Activated T-cell treated with anti-CD3 and anti-CD28 coated beads for 24 hours (primary cell): ENCODE measurements at places on chromosomes 3 and 15.

GRCh38 chr3:179884136-179884535 lies 152.6 kb downstream of the PEX5L start:
- no peak for DNase-seq

- no peak for DNase-seq
Measured at GRCh38 chr3:59261009-59261408, 211.2 kb upstream of the CFAP20DC start.

DNA sequence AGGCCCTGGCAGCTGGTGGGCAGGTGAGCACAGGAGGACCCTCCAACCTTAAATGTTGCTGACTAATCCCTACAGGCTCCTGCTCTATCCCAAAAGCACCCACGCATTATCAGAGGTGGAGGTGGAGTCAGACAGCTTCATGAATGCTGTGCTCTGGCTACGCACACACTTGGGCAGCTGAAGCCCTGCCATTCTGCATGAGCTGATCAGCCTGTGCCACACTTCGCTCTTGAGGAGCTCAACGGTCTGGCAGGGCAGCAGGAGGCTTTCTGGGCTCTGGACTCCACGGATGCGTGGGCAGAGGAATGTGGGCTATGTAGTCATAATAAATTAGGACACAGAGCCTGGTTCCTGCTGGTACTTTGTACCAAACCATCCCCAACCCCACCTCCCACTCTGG lies 6.1 kb downstream of the MST1 start:
- no peak for DNase-seq

DNA sequence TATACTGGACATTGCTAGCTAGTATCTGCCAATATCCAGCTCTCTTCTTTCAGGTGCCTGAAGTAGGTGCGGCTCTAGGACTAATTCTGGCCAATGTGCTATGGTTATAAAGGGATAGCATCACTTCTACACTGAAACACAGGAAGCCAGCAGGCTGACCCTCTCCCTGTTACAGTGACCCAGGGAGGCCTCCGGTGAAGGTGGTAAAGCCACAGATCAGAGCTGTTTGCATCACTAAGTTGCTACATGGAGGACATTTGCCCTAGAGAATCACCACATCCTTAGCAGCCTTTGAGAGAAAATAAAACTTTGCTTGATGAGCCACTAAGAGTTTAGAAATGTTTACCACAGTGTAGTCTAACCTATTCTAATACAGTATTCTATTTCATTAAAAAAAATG lies 161.4 kb downstream of the CHST2 start:
- DNase-seq, result no peak

- DNase-seq, result no peak
Measured at GRCh38 chr3:15562560-15562959, 38.8 kb downstream of the HACL1 start.

GRCh38 chr3:30724863-30725262 lies 118.5 kb downstream of the TGFBR2 start:
- no peak for DNase-seq

DNA sequence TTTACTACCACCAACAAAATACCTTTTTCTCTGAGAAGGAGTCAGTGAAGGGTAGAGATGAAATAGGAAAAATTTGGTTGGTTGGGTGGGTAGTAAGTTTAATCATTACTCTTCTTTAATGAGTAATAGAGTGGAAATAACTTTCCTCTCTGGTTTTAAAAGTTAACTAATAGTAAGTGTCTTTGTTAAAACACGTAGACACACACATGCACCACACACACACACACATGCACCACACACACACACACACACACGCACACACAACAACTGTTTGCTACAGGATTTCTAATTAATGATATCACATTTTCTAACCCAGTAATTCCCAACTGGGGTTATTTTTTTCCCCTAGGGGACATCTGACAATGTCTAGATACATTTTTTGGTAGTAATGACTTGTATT lies 84.1 kb downstream of the CHL1 start:
- DNase-seq, result no peak

- no peak for DNase-seq
Measured at GRCh38 chr15:81163961-81164800, 30.1 kb downstream of the CFAP161 start.

- no peak for DNase-seq
Measured at GRCh38 chr15:57297163-57297593, 79.1 kb upstream of the CGNL1 start.

- no peak for DNase-seq
Measured at GRCh38 chr15:99366013-99366412, 114.7 kb downstream of the LRRC28 start.

GRCh38 chr3:151556596-151556995 lies 95.7 kb upstream of the IGSF10 start:
- no peak for DNase-seq

- DNase-seq, result no peak
Measured at GRCh38 chr3:127770671-127771355, 51.5 kb downstream of the MGLL start.

GRCh38 chr15:68797191-68797590 lies 23.5 kb downstream of the ANP32A start:
- no peak for DNase-seq

GRCh38 chr15:60272623-60273022 lies 125.2 kb downstream of the ANXA2 start:
- no peak for DNase-seq

DNA sequence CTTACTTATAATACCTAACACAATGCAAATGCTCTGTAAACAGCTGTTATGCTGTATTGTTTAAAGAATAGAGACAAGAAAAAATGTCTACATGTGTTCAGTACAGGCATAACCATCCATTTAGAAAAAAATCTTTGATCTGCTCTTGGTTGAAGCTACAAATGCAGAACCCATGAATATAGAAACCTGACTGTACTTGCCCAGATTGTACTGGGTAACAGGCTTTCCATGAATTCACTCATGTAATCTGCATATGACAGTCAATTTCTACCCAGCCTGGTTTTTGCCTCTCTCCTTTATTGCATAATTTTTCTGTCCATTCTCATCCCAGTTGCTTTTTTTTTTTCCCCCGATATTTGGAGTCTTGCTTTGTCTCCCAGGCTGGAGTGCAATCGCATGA lies 62.6 kb upstream of the ETV5 start:
- no peak for DNase-seq

DNA sequence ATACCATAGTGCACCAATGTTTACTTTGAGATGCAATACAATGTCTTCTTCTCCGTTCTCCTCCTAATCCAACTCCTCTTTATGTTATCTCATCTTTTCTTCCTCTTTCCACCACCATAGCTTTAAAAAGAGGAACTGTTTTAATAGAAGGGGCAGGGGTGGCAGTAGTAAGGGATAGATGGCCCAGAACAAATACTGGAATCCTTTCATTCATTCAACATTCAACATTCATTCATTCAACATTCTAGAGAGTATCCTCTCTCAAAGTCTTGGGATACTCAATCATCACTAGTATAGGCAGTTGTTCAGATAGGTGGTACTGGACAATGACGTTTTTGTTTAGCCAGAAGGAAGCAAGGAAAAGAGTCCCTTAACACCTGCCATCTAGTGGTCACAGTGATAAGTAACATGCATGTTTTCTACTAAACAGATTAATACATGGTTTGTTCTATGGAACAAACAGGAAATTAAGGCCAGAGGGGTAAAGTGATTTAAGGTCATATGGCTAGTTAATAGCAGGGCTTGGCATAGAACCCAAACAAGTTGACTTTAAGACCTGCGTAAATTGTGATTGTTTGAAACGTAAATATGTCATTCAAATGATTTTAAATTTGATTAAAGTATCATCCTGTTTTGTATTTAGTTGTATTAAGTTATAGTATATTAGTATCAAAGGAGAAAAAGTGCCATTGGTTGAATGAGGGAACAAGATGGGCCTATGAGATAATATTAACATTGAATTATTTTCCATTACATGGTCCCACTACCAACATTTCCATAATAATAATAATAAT lies 26.9 kb upstream of the EHHADH start:
- no peak for DNase-seq

- no peak for DNase-seq
Measured at GRCh38 chr3:133520286-133520685, 53.2 kb upstream of the CDV3 start.

GRCh38 chr3:60594025-60594424 lies 657.2 kb downstream of the FHIT start:
- DNase-seq, result no peak

GRCh38 chr3:54870423-54870822 lies 57.4 kb downstream of the LRTM1 start:
- no peak for DNase-seq

DNA sequence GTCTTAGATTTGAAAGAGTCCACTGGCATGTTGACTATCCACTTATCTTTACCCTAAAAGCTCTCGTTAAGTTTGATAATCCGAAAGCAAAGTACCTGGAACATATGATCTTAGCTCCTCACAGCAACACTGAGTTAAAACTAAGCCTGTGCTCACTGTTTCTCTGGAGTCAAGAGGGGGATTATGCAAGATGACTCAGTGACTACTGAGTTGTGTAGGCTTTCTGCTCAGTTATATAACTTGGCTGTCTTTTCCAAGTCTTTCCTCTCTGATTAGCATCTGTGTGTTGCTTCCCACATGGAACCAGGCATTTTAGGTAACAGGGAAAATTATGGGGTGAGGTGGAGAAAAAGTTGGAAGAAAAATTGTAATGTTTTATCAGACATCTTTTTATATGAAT lies 31.2 kb upstream of the MYO5C start:
- DNase-seq, result no peak

GRCh38 chr3:73540969-73541740 lies 83.6 kb downstream of the PDZRN3 start:
- DNase-seq, result no peak

- DNase-seq, result no peak
Measured at GRCh38 chr3:114834175-114834940, 312.7 kb downstream of the ZBTB20 start.

GRCh38 chr15:92606126-92606835 lies 49.3 kb downstream of the FAM174B start:
- no peak for DNase-seq

DNA sequence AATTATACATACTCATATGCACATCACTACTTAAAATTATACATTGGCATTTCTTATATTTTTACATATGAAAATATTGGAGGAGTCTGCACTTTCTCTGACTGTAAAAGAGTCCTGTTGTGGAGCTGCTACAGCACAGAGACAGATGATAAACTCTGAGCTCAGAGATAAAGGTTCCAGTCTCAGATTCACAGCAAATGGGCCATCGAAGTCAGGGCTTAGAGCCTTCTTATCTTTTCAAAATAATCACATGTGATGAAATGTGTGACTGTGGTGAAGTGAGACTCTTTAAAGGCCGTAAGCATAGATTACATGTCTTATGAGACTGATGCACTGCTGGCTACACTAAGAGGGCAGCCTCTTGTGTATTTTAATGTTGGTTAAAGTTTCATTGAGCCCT lies 187.5 kb upstream of the SYNPR start:
- DNase-seq, result no peak

DNA sequence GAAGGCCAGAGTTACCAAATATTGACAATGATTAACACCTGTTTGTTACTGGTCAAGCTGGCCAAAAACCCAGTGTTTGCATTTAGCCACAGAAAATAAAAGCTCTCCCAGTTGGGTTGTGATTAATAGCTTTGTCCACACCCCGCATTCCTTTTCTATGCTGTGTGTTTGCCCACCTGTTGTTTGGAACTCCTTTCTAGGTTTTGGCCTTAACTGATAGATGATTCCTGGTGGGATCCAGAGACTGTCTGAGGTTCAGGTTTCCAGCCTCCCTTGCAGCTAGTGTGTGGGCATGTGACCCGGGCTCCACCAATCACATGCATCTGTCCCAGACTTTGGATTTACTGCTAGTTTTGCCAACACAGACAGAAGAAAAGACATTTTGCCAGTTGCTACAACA lies 83.8 kb downstream of the PTPRG start:
- DNase-seq, result no peak

DNA sequence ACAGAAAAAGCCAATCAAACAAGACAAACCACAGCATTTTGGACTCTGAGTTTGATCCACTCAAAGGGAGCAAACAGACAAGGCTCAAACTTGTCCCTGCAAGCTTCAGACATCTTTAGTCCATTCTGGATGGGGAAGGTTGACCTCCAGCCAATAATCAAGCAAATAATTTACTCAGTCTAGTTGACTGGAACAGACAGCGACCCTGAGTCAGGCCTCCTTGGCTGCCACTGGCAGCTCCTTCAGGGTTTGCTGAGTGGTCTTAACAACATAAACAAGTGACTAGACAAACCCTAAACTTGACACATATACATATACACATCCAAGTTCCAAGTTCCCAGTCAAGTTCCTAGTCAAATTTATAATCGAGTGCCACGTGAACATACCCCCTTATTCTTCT lies 313.9 kb downstream of the POLQ start:
- DNase-seq, result no peak

DNA sequence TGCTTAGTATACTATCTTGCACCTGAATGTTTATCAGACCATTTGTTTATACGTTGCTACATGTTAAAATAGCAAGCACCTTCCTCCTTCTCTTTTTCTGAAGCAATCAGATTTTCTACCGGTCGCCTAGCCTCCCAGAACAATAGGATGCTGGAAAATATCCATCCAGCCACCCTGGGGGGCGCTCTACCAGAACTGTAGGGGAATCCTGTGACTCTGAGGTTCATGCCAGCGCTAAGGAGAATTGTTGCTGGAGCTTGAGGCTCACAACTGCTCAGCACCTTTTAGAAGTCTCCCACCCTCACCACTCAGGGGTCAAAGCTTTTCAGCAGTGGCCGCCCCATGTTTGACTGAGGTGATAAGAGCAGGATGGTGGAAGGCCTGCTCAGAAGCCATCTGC lies 27.5 kb downstream of the SQOR start:
- no peak for DNase-seq
